Left lung (tissue), 14 donors: ENCODE measurements at places on chromosomes 4 and X. TPM values are rescaled to one million over a fixed set of nuclear protein-coding genes. Genes with fewer than 3 reads are reported as not detected.

GRCh38 chrX:15820106-15821073 is 30.1 kb downstream of the ZRSR2 start:
- H3K4me1 ChIP-seq, result peaks cover 10% of the 10 kb centered on the region
- peaks cover 48% of the 10 kb centered on the region for H3K36me3 ChIP-seq
- H3K27me3 ChIP-seq, result no peaks in the 10 kb centered on the region
- no peak overlapping the region for H3K27ac ChIP-seq

- no peaks in the 10 kb centered on the region for H3K4me1 ChIP-seq
- no peak for DNase-seq
- no peaks in the 10 kb centered on the region for H3K36me3 ChIP-seq
- H3K27me3 ChIP-seq, result no peaks in the 10 kb centered on the region
- no peak overlapping the region for H3K4me3 ChIP-seq
Observed at GRCh38 chrX:41958861-41959260, 35.5 kb upstream of the CASK start.

GRCh38 chrX:117972711-117973109 is 143.9 kb downstream of the KLHL13 start:
- no peaks in the 10 kb centered on the region for H3K36me3 ChIP-seq
- H3K4me3 ChIP-seq, result no peak overlapping the region
- no peaks in the 10 kb centered on the region for H3K4me1 ChIP-seq
- no peak overlapping the region for H3K27ac ChIP-seq

GRCh38 chrX:150086371-150086770 is 148.1 kb upstream of the EOLA2 start:
- no peak for DNase-seq
- H3K4me1 ChIP-seq, result no peaks in the 10 kb centered on the region
- H3K36me3 ChIP-seq, result no peaks in the 10 kb centered on the region
- no peaks in the 10 kb centered on the region for H3K27me3 ChIP-seq
- no peak overlapping the region for H3K4me3 ChIP-seq

GRCh38 chr4:68445111-68445510 is 2.2 kb upstream of the TMPRSS11E start:
- no peak for DNase-seq
- no peaks in the 10 kb centered on the region for H3K27me3 ChIP-seq
- H3K27ac ChIP-seq, result no peak overlapping the region

DNA sequence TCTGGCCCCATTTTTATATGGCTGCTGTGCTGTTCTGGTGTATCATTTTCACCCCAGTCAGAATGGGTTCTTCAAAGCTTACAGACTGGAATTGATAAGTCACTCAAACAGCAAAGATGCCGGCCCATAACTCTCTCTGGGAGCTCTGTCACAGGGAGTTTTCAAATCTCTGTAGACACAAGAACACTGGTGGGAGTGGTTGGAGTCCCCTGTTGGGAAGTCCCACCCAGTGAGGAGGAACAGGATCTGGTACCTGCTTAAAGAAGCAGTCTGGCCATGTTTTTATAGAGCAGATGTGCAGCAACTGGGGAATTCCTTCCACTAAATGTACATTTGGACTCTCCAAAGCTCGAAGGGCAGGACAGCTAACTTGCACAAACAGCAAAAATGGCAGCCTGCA is 69.3 kb upstream of the UGT2B7 start:
- no peaks in the 10 kb centered on the region for H3K4me1 ChIP-seq
- no peaks in the 10 kb centered on the region for H3K27me3 ChIP-seq
- no peak overlapping the region for H3K27ac ChIP-seq
- no peak for DNase-seq

GRCh38 chr4:114563536-114564315 is 34.9 kb upstream of the UGT8 start:
- DNase-seq, result no peak
- H3K27ac ChIP-seq, result no peak overlapping the region
- H3K36me3 ChIP-seq, result no peaks in the 10 kb centered on the region
- no peak overlapping the region for H3K4me3 ChIP-seq
- no peaks in the 10 kb centered on the region for H3K4me1 ChIP-seq
- no peaks in the 10 kb centered on the region for H3K27me3 ChIP-seq

The MAGED4 gene
- 18.3 TPM for total RNA-seq
